Activated CD4-positive, CD25-positive, alpha-beta regulatory T cell treated with anti-CD3 and anti-CD28 coated beads, Interleukin-2, amount 50 U/mL, for 24 hours (primary cell): ENCODE measurements at places on chromosomes 2 and 18.

DNA sequence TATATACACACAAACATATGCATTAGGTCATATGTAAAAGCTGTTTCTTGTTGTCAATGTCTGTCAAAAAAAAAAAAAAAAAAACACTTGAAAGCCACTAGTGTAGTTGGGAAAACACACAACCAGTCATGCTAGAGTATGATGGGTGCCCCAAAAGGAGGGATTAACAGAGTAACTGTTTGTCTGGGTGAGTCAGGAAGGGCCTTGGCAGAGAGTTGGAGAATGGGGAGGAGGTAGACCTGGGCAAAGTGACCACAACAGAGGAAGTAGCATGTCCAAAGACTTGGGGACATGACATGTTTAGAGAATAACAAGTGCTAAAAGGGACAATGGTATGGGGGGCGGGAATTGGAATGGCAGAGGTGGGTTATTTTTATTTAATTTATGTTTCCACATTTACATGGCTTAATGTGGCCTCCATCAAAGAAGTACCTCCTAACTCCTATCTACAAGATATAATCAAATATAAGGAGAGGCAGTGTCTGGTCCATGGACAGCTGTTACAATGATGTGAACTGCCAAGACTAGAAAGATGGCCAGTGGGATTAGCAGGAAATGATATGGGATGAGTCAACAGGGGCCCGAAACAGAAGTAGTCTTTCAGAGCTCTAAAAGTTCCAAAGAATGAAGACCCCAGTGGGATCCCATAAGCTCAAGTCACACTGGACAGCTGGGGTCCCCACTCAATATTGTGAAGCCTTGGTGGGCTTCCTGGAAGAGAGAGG is 99.9 kb upstream of the ZFP36L2 start:
- no peak for ATAC-seq

- ATAC-seq = no peak
Observed at GRCh38 chr2:96264656-96265348, 995 bp downstream of the TMEM127 start.

GRCh38 chr2:42156721-42157120 is 12.4 kb upstream of the EML4 start:
- ATAC-seq = no peak

DNA sequence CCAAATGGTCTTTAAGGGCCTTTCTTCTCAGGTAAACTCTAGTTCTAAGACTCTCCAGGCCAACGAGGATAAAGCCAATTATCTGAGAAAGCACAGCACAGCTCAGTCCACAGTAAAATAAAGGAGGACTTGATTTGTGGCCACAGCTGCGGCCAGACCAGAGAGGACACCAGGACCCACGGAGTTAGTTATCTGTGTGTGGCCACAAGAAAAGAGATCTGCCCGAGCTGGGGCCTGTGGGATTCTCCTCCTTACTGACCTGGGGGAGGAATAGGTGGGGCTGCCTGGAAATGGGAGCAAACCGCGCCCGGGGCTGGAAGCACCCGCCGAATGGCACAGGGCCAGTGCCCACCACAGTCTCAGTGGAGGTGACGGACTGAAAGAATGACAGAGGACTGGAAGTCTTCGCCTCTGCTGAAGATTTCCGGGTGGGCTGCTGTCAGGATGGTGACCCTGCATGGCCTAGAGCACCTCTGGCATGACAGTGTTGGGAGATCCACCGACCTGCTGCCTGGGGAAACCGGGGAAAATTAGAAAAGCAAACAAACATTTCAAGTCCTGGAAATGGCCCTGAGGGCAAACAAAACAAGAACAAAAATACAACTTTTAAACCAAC is 13.3 kb downstream of the PROC start:
- no peak for ATAC-seq

DNA sequence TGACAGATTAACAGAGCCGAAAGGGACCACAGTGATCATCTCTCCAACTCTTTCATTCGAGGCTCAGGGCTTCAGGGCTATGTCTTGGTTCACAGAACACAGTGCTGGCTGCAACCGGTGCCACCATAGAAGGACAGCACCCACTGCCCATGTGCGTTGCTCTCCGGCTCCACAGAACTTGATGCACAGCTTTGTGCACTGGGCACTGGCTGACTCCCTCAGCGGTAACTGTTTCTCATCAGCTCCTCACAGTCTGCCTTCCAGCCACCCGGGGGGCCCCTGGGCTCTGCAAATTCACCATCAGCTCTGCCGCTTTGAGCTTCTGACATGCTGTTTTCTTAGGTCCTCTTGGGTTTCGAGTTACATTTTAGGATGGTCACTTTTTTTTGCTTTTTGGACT is 124.3 kb upstream of the RAB12 start:
- ATAC-seq = no peak

DNA sequence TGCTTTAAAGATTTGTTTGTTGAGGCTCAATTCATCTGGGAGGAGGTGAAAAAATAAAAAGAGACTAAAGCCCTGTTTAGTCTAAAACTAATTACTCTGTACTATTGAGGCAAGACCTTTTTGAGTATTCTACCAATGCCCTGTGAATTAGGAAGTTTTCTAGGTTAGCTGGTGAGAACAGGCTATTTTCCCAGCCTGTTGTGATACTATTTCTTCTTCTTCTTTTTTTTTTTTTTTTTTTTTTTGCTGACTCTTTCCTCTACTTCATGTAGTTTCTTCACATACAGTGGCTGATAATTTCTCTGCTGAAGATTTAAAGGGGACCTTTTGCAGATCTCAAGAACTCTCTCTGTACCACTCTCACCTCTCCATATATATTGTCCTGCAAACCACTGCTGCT is 8.8 kb upstream of the TMEM87B start:
- no peak for ATAC-seq

DNA sequence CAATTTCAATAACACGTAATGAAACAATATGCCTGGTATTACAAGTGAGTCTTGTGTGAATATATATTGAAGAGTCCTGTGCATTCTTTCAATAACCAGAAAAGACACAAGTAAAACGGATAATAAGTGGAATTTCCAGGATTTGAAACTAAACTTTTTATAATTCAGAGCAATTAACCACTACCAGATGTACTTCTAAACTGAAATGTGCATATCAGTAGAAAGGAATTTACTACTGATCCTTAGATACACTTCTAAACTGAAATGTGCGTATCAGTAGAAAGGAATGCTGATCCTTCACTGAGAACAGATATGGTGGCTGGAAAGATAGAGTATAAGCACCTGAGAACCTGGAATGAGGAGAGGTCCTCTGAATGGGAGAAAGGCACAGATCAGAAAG is 470.9 kb upstream of the SPHKAP start:
- ATAC-seq = no peak

- no peak for ATAC-seq
Observed at GRCh38 chr2:213959589-213959988, 451.3 kb upstream of the VWC2L start.

GRCh38 chr18:35948080-35948479 is 24.4 kb upstream of the RMP24 start:
- no peak for ATAC-seq

GRCh38 chr2:74834792-74835755 is 1.1 kb downstream of the HK2 start:
- ATAC-seq = peak; percentile 75

- no peak for ATAC-seq
Observed at GRCh38 chr2:239177325-239177724, 223.5 kb downstream of the HDAC4 start.

GRCh38 chr2:119537792-119538191 is 6.5 kb upstream of the CFAP221 start:
- ATAC-seq = no peak

DNA sequence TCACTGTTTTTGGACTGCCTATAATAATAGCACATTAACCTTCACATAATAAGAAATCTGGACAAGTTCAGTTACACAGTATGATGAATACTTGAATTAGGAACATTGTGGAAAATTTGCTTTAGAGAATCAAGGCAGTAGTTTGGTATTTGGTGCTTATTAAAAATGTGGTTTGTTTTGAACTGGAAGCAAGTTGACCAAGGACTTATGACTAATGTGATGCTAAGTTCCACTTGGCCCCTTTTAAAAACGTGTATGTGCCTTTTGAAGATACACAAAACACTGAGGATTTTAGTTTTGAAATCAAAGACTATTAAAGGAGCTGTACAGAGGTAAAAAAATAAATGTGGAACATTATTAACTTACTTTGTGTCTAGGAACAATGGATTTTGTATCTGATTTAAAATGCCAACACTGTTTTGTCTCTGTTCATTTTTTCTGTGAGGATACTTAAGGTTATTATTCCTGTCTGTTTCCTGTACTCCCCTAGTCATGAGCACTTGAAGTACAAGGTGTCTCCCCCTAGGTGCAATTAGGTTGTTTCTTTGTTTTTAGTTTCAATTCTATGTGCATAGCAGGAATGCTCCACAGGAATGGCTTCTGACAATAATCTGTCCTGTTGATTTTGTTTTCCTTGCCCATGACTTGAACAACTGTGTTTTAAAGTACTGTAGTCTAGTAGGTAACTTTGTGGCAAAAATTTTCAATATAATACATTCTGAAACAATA is 49.6 kb upstream of the PTH2R start:
- ATAC-seq = no peak

DNA sequence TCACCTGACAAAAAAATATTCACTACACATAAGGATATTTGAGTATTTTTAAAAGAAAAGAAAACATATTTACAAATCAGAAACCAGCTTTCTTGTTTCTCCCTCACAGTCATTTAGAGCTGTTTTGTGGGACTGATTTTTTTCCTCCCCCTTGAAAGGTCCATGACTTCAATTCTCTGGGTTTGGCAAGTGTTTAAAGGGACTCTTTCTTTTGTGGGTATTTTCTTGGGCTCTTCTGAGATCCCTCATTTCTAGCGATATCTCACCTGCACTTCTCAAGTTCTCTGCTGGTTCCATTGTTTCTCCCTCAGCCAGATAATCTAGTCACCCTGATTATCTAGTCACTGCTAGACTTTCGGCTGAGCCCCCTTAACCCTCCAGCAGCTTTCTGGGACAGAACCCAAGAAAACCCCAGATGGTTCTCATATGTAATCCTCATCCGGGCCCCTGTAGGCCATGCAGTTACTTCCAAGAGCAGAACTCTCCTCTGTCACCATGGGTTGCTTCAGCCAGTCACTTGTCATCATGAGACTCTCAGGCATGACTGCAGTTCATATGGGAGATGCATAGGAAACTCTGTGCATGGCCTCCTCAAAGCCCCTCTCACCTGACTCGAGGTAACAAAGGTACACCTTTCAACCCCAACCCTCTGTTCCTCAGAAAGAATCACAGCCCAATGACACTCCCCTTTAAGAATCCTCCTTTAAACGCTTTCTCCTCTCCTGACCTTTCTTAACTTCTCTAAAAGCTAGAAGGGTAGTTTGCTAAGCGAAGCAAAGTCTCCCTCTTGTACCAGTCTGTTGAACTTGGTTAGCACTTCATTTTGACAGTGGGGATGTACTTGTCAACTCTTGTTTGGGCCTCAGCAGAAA is 36.7 kb upstream of the ITGA4 start:
- no peak for ATAC-seq

GRCh38 chr2:128663371-128664050 is 344.8 kb upstream of the HS6ST1 start:
- no peak for ATAC-seq

DNA sequence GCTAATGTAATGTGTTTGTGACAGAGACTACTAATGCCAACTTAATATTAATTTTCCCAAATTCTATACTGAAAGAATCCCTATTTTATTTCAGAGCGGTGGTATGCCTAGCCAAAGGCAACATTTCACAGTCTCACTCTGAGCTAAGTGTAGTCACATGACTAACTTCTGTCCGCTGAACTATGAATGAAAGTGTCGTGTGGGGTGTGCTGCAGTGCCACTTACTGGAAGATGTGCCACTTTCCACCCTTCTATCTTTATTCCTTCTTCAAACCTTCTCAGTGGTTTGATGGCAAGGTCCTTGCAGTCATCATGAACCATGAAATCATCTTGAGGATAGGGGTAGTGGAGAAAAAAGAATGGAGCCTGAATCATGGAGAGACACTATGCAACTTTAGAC is 47.3 kb upstream of the C1D start:
- no peak for ATAC-seq

DNA sequence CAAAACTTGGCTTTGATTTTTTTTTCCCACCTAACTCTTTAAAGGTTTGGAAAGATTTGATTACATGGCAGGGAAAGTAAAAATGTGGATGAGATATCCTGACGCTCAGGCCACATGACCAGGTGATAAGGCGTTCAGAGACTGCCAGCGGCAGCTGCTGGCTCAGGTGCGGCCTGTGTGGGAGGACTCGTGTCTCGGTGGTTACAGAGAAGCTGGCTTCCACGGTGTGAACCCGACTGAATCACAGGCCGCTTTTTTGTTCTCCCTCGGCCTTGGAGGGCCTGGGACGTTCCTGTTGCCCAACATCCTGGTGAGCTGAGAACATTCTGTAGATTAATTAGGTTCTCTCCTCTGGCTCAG is 124.2 kb upstream of the ZNF516 start:
- no peak for ATAC-seq
